Stimulated activated CD4-positive, alpha-beta T cell treated with anti-CD3 and anti-CD28 coated beads, Interleukin-1b, Interleukin-23, amount 100 ng/mL, for 1 hour (primary cell): ENCODE measurements at places on chromosomes 12 and 14.

DNA sequence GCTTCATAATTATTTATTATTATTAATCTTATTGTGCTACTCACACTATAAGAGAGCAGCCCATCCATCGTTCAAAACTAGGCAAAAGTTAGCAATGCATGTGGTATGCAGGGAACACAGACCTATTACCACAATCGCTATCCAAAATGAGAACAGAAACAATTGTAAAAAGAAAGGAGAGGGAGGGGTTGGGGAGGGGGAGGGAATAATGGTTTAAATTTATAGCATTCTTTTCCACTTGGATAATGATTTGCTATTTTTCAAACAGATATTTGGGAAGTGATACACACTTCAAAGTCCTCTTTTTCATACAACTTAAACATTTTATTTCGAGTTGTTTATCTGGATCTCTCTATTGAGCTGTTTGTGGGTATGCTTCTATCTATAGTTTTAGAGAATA lies 248.6 kb upstream of the SOX5 start:
- no peak for DNase-seq

- DNase-seq, result no peak
Measured at GRCh38 chr12:114339626-114340025, 66.3 kb downstream of the TBX5 start.

DNA sequence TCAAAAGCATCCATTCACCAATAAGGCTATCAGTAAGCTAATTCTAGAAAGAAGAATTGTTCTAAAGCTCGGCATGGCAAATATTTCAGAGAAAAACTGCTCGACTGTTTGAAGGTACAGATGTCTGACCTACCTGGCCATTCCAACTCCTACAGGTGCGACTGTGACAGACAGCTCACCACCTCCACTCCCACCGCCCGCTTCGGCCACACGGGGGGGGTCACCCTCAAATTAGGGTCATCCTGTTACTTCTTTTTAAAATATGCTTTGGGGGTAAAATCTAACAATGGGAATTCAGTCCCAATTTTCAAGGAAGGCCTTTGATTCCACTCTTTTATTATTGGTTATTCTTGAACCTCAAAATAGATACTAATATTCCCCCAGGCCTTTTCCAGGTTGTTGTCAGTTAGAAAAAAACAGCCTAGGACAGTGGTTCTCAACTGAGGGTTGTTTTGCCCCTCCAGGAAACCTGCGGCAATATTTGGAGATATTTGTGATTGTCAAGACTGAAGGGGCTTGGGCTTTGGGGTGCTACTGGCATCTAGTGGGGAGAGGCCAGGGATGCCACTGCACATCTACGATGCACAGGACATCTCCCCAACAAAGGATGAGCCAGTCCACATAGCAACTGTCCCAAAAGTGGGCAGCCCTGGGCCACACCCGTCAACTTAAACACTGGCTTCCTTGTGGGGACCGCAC lies 81.2 kb downstream of the BCL11B start:
- DNase-seq, result no peak

DNA sequence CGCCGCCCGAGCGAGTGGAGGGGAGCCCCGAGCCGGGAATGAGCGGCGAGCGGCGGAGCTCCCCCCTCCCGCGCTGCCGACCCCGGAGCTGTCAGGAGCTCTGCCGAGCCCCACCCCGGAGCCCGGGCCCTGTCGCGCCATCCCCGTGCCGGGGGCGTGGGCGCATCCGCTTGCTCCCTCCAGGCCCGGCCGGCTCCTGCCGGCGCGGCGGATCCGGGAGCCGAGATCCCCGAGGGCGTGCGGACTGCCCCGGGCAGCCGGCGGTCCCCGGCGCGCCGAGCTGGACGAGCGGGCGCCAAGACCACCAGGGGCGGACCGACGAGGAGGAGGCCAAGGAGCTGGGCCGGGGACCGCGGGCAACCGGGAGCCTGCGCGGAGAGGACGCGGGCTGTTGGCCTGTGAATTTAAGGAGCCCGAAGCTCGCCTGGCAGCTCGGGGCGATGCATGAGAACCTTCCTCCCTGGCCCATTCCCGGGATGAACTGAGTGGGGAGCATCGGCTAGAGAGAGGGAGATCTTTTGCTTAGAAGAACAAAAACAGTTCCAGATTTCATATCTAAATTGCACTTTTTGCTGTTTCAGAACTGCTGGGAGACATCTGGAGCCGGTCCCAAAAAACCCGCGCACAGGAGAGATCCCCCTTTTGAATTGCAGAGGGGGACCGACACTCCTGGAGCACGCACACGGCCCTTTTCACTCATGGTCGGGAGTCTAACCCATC lies 2.0 kb downstream of the PTHLH start:
- no peak for DNase-seq

DNA sequence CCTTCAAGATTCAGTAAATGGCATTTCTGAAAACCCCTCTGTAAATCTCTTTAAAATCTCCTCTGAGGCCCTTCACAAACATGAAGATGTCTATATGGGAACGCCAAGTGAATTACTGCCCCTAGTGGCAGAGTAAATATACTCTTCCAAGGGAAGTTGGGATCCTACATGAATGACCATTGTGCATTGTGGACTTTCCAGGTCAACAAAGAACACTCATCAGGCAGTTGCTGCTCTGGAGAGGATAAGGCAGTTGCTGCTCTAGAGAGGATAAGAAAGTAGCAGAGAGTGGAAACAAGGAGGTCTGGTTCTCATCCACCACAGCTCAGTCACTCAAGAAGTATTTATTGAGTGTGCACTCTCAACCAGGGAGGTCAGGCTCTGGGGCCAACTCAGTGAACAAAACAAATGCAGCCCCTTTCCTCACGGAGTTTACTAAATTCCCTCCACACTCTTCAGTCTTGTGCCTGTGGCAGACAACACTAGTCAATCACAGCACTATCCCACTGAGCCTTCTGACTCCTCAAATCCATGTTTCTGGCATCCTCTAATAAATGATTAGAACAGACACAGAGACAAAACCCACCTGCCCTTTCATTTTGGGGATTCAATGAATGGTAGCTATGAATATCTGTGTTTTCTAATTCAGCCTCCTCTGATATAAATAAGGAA lies 52.9 kb downstream of the SVOP start:
- DNase-seq, result no peak

GRCh38 chr14:80522411-80522810 lies 311.1 kb upstream of the DIO2 start:
- no peak for DNase-seq

- DNase-seq, result no peak
Measured at GRCh38 chr12:114658002-114658441, 26.0 kb downstream of the TBX3 start.

- DNase-seq, result no peak
Measured at GRCh38 chr14:70096866-70097265, 91.9 kb downstream of the SLC8A3 start.

DNA sequence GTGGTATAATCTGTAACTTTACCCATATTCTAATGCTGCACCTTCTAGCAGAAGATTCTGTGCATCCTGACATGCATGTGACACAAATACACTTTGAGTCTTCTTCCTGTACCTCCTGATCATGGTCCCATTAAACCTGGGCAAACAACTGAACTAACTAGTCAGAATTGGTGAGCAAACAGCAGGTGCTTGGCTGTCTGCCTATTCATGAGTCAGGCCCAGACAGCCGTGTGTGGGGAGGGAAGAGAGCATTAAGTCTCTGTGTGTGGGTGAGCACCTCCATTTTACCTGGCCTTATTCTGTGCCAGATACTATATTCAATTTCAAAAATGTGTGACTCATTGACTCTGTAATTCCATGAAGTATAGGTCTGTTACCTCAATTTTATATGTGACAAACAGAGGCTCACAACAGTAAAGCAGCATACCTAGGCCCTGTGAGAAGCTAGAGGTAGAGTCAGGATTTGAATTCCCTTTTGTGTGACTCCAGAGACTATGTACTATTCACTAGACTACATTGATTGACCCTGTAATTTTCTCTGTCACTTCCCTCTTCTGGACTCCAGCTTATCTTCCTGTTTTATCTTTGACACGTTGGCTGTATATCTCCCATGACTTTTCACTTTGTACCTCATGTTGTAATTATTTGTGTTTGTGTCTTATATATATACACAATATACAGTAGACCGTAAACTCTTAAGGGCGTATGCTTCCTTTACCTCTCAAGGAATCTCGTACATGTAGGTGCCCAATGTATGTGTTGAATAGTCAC lies 32.2 kb downstream of the SUSD6 start:
- peak; percentile 34 for DNase-seq

DNA sequence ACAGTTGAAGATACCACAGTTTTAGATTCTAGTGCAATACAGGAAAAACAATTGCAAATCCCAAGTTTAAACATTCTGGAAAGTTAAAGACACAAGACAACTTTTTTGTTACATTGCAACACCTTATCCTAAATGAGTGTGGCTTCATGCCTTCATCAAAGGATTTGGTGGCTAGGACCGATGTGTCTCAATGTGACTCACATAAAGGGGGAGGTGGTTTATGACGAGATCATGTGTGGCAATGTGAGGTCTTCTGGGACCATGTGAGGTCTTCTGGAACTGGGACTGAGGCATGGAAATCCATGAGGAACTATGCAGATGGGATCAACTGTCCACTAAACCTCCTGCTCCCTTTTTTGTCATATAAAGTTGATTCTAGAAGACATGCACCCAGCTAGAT lies 166.2 kb downstream of the PAX9 start:
- no peak for DNase-seq

- no peak for DNase-seq
Measured at GRCh38 chr14:82126006-82126405, 592.4 kb upstream of the SEL1L start.

DNA sequence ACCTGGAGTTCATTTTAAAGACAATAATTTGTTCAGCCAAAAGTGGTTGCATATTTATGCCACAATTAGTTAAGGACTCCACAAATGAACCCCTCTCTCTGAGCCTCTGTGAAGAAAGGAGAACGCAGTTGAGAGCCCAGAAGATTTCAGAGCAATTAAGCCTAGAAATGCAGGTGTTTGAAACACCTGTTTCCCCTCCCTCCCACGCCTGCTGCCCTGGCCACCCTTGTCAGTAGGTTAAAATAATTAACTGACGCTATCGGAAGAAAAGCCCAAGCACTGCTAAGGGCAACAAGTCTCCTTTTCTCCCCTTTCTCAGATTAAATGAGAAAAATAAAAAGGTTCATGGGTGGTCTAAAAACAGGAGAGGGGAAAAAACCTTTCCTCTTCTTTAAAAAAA lies 99.2 kb downstream of the PPM1A start:
- DNase-seq, result no peak

DNA sequence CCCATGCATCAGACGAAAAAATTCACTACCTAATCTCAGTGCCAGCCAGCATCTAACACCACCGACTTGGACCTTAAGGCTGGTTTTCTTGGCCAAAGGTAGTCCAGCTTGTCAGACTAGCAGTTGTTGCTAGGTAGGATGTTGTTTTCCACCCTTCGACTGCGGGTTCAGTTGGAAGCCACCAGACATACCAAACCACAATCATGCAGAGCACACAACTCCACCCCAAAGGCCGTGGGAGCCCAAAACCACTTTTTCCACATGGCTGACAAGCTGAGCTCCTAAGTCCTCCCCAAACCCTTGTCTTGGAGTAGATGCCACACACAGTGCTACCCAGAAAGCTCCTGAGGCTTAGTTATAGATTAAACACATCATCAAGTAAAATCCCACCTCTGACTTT lies 46.8 kb downstream of the LRIG3 start:
- no peak for DNase-seq

DNA sequence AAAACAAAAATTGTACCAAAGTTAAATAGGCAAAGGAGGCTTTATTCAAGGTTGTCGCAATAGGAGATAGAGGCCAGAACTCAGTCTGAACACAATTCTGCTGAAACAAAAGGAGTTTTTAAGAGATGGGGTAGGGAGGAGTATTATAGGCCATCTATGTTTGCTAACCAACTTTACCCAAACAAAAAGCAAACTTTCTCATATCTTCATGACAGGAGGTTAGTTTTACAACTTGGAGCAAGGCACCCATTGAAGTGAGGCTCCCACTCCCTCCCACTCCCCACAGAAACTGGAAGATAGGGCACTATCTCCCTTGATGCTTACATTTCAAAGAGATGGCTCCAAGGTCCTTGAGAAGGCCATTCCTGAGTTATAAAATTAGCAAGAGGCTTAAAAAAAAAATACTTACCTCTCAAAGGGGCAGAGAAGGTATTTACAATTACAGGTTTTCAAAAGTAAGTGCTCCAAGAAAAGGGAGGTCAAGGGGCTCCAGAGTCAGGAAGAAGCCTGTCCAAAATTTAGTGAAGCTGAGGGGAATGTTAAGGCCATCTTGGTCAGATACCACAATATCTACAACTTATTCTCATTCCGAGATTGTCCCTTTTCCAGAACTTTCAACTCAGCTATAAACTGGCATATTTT lies 84.4 kb upstream of the DHRS4 start:
- DNase-seq, result no peak

GRCh38 chr14:31880935-31881334 lies 196.2 kb upstream of the ARHGAP5 start:
- DNase-seq, result no peak

- DNase-seq, result no peak
Measured at GRCh38 chr12:26275313-26276131, 80.1 kb downstream of the SSPN start.

GRCh38 chr14:32382704-32383103 lies 53.6 kb downstream of the AKAP6 start:
- no peak for DNase-seq

- DNase-seq, result no peak
Measured at GRCh38 chr12:48780381-48781025, 8.4 kb downstream of the ADCY6 start.

DNA sequence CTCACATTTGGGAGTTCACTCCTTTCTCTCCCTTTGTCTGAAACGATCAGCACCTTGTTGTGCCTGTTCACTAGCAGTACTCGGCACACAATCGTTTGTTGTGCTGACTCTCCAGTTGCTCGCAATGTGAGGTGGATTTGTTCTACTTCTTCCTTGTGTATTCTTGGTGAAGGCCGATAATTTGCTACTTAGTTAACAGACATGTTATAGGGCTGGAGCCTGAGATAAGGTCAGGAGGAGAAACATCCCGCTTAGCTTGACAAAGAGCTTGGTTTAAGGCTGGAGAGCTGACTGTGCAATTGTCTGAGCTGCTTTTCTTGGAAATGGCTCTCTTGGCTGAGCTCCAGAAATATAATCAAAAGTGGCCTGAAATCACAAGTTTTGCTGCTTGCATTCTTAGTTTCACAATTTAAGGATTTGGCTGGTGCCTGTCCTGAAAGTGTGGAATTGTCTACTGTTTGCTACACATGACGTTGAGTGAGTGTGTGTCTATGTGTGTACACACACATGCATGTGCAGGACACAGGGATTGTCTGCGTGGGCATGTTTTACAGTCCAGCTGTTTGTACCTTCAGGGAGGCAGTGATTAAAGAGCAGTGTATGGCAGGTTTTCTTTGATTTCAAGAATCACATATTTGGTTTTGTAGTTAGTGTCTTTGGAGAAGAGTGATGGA lies 77.7 kb downstream of the ARF6 start:
- no peak for DNase-seq

- no peak for DNase-seq
Measured at GRCh38 chr12:15494329-15495046, 172.2 kb downstream of the PTPRO start.

DNA sequence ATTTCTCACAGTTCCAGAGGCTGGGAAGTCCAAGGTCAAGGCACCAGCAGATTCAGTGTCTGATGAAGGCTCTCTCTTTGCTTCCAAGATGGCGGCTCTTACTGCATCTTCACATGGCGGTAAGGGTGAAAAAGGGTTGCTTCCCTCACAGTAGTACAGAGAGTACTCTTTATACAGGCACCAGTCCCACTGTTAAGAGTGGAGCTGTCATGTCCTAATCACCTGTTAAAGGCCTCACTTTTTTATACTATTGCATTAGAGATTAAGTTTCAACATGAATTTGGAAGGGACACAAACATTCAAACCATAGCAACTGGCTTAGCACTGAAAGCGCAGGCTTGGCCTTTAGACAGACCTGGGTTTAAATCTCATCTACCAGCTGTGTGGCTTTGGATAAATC lies 50.0 kb upstream of the TCL1A start:
- no peak for DNase-seq
